ENCODE measurements at places on chromosomes 6 and 20. TPM values are rescaled to one million over a fixed set of nuclear protein-coding genes. Genes with fewer than 3 reads are reported as not detected.

- DNase-seq = no peak
These were observed 23.1 kb upstream of the ZMYND8 start for GRCh38 chr20:47379433-47380150.

- no peak for DNase-seq
These were observed 2.8 kb downstream of the CPNE1 start for GRCh38 chr20:35661908-35662307.

DNA sequence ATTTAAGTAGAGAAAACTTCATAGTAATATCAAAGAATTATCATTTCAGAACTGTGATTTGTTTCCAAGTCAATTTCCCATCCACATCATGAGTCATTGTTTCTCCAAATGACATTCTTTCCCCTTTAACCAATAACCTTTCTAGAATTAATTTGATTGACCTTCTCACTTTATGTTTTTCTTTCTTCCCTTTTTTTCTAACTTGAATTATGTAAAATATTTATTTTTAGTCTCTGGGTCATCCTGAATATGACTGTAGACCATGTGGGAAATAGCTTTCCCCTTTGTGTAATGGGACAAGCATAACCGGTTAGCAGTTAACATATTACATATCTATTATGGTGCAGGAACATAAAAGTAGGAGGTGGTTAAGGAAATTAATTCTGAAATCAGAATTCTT, 291.1 kb downstream of the GJA1 start:
- DNase-seq = no peak

DNA sequence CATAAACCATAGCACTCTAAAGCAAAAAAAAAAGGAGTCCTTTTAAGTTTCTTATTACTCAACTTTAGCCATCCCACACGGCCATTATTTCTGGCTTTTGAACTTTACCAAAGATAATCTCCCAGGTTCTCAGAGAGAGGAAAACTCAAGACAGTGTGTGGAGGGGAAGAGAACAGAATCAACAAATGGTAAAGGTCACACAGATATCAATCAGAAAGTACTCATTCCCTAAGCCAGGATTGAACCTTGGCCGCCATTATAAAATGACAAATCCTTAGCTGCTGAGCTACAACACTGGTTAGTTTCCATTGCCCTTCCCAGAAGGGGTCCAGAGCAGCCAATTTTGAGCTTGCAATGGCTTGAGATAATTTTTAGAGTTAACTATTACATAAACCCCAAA, 10.1 kb upstream of the TRIM38 start:
- DNase-seq = no peak

EPHA7 gene
- polyA plus RNA-seq = 5.8 TPM
